ENCODE measurements at places on chromosomes 11 and 22. TPM values are rescaled to one million over a fixed set of nuclear protein-coding genes. Genes with fewer than 3 reads are reported as not detected.

VPREB1 gene
- not detected for total RNA-seq

MISFA gene
- total RNA-seq, result 1.0 TPM

PARVG gene
- 0.51 TPM for total RNA-seq

SESN3 gene
- 113 TPM for total RNA-seq

NXPE4 gene
- not detected for total RNA-seq

PRCP gene
- 282 TPM for total RNA-seq

- DNase-seq, result peak; percentile 82
Observed at GRCh38 chr11:122045181-122045586, 70.8 kb downstream of the BLID start.

DNA sequence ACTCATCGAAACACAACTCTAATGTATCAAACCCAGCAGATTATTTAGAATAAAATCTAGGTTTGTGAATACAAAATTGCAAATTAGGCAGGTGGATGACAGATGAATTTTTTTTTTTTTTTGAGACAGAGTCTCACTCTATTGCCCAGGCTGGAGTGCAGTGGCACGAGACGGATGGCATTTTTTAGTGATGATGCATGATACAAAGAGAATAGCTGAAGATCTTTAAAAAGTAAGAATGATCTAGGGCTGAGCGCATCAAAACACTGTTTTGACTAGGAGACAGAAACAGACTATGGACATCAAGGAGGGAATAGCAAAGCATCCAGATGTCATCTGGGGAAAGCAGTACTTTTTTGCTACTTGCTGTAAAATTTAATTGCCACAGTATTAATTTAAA, 63.8 kb downstream of the IMMP1L start:
- DNase-seq, result no peak

DNA sequence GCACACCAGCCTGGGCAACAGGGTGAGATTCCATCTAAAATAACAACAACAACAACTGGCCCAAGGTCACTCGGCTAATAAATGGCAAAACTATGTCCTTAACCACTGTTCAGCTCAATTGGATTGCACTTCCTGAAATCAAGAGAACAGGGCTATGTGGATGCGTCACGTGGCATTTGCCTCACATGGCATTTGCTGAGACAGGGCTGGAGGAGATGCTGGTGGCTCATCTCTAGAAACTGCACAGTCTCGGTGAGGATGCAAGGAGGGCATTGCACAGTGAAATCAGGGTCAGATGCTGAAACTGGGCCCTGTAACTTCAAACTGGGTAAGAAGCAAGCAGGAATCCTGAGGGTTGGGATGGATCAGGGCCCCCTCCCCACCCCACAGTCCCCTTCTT, 171.9 kb downstream of the BUD13 start:
- peak; percentile 11 for DNase-seq

DNA sequence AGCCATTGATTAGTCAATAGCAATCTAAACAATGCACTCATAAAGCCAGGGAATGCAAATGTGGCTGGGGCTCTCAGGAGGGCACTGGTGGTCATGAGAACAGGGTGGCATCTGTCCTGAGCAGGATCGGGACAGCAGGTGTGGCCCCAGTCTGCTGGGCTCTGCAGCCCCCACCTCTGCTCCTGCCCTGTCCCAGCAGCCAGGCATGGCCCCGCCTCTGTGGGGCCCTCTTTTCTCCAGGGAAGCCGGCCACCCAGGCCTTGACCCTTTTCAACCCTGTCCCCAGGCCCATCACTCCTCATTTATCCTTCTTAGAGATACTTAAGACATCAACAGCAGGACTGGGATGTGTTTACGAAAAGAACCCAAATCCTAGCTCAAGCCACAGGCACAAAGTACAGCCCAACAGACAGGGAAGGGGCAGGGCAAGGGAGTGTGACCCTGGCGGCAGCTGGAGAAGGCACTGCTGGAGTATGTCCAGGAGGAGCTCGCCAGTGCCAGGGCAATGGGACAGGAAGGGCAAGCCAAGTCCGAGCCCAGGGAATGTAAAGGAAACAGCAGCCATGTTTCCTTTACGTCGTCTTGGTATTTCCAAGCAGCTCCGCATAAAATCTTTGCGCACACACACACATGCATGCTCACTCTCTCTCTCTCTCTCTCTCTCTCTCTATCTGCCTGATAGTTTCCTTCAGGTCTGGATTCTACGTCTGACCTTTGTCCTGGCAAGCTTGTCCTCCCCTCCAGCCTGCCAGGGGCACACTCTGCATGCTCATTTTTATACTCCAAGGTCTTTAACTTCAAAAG, 59.9 kb downstream of the DGCR2 start:
- peak; percentile 47 for DNase-seq

DNA sequence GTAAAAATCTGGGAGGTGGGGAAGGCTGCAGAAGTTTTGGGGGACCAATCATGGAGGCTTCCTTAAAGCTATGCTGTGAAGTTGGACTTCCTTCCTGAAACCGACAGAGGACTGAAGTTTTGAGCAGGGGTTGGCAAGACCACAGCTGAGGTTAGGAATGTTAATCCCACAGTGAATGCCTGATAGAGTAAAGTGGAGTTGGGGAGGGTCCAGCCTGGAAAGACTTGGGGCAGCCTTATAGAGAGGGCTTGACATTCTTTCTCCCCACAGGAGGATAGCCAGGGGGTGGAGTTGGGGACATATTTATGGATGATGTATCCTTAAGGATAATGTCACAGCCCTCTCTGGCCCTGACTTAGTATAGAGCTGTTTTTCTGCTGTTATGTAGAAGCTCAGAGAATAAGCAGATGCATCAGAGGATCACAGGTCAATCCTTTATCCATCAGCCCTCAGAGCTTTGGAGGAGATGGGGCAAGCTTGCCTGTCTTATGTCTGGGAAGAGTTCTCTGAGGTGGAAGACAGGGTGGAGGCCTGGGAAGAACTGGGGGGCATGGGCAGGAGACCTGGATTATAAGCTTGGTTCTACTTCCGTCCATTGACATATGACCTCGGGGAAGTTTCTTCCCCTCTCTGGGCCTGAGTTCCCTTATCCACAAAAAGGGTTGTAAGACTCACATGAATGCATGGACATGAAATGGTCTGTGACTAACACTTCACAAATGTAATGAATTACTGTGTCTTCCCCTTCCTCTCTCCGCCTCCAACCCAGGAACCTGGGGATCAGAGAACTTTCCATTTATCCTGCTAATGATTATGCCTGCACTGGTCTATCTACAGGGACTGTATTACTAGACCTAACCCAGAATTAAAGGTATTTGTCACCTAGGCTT, 317.8 kb downstream of the MIAT start:
- DNase-seq, result no peak

- no peak for DNase-seq
Observed at GRCh38 chr11:57223601-57224000, 13.4 kb downstream of the APLNR start.

GRCh38 chr11:118621071-118621783, 13.8 kb downstream of the PHLDB1 start:
- DNase-seq, result peak; percentile 80

DNA sequence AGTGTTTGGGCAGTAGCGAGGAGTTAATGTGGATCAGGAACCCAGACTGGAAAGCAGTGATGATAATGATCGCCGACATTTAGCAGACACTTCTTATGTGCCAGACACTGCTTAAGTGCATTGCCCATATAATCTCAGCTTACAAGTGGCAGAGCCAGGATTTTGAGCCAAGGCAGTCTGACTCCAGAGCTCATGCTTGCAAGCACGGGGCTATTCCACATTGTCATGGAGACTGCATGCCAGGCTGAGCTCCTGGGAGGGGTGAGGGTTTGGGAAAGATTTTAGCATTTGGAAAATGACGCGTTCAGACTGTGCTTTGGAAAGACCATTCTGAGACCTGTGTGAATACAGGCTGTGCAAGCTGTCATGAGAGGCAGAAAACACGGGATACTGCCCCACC, 302.7 kb downstream of the DDX10 start:
- DNase-seq, result no peak

DNA sequence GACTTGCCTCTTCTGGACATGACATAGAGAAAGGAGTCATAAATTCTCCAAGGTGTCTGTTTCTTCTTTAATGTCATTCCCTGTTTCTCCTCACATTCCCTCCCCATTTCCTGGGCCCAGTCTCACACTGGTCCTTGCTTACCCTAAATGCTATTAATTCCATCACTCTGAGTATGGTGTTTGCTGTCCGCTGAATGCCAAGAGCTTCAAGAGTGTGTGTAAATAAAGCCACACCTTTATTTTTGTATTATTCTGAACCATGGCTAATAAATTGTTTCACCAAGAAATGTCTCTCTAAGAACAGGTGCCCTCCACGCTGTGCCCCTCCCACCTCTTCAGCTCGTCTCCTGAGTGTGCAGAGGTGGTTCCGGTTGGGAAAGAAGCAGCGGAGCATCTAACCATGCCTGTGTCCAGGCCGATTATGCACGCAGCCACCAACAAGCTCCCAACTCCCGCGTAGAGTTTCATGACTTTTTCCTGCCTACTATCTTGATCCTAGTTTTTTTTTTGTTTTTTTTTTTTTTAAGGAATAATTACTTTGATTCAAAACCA, 8.6 kb downstream of the TMEM121B start:
- no peak for DNase-seq

DNA sequence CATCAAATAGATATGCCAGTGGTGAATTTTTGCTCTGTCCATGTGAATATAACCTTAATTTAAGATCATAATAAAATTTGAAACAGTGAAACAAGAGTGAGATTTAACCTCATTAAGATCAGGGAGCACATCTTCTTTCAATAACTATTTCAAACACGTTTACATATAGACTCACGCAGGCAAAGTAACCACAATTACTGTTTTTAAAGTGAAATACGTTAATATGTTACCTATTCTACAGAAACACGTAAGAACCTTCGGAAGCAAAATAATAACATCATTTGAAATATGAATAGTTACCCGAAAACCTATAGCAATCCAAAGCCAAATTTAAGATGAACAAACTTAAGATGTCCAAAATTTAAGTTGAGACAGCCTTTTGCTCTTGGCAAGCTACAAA, 136.2 kb upstream of the ZC3H12C start:
- no peak for DNase-seq

DNA sequence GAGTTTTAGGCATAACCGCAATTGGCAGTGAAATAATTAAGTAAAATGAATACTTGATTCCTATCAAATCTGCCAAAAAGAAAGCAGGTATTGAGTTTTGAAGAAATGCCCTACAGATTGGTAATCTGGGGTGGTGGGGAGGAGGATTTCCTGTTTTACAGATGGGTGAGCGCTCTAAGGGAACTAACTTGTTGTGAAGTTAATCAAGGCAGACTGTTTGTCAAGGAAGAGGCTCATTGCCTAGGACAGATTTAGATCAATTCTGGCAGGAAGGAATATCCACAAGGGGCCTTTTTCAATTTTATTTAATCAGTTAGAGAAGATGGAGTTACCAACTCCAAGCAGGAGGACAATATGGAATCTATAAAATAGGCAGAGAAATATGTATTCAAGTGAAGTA, 271.5 kb upstream of the CCDC90B start:
- no peak for DNase-seq

DNA sequence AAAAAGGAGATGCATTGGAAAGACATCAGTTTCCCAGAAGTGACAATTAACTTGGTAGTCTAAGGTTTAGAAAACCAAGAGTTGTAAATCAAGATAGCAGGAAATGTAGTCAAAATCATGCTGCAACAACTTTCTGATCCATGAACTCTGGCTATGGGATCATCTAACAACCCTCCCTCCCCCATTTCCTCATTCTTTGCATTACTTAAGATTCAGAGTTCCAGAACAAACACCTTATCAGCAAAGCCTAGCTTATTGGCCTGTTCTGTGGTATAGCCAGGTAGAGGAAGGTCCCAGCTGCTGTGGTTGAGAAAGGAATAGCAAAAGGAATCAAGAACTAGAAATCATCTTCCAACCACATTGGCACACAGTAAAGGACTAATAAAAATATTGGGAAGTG, 651.1 kb downstream of the METTL15 start:
- DNase-seq, result peak; percentile 37

DNA sequence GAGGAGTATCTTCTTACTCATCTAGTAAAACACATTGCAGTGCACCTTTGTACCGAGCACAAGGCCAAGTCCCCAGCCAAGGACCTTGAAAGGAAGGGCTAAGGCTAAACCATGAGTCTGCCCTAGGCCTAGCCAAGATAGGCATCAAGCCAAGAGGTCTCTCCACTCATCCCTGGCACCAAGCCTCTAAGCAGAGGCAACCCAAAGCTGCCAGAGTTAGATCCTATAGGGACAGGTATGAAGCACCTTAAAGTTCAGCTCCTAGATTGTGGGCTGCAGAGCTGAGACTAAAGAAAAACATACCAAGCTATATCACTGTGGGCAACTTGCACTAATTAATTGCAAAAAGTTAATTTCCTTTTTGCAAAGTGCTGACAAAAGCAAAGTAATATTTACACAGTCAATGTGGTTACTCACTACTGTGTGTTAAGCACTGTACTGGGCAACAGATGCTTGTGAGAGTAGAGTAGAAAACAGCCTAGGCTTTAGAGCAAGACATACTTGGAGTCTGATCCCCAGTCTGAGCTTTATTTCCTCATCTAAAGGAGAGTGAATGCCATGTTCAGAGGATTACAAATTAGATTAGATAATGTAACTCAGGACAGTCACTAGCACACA, 7.2 kb downstream of the COA4 start:
- DNase-seq, result no peak

DNA sequence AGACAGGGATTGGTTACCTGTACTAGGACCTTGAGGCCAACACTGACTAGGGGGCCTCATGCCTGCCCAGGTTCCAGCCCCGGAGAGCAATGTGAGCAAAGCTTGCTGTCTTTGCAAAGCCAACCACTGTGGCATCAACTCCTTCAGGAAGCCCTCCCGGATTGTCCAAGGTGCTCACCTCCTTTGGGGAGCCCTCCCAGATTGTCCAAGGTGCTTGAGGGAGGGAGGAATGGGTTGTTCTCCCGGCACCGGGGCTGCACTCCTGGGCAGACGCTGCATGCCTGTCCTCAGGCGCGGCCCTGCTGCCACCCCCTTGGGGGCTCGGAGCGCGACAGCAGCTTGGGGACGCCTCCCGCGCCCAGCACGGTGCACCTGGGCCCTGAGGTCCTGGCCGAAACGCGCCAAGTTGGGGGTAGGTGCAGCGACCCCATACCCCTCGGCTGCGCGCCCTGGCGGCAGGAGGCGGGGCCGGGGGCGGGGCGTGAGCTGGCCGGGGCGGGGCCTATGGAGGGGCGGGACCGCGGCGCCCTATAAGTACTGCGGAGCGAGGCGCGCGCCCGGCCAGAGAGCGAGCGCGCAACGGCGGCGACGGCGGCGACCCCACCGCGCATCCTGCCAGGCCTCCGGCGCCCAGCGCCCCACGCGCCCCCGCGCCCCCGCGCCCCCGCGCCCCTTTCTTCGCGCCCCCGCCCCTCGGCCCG, at the start of gene CD81:
Gene CD81, plus strand, starts transcription at position 560 of the 701 bp plus-strand sequence. CDS start 240 bp downstream, outside the sequence.
- peak; percentile 71 for DNase-seq

DNA sequence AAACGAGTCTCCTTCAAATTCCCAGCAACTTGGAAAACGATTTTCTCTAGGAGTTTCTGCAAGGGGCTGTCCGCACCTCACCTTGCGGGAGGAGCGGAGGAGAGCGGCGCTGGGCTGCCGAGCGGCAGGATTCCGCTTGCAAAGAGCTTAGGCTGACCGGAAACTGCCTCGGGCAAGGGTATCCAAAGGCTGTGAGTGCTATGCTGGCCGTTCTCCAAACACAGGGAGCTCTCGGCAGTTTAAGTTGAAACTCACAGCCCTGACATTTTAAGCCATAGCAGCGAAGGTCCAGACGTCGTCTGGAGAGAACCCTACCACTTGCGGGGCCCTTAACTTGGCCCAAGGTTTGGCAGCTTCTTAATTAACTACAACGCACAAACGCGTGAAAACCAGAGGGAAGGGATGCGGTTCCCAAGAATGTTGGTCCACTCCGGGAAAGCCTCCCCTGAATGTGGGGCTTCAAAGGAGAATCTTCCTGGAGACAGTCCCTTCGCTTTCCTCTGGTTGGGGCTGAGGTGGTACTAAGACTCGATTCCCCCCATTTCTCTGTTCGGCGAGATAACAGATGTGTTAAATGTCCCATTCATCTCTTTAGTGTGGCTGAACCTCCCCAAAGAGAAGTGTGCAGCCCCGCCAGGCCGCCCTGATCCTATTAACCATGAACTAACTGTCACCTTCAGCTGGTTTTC, 1.1 kb upstream of the DBX1 start:
- DNase-seq, result no peak

Measured in dermis blood vessel endothelial cell (primary cell).